Mucosa of descending colon (tissue), 3 donors: ENCODE measurements at places on chromosomes 16 and 17. TPM values are rescaled to one million over a fixed set of nuclear protein-coding genes. Genes with fewer than 3 reads are reported as not detected.

CTRB2 gene
- not detected for total RNA-seq

C1QTNF8 gene
- not detected for total RNA-seq

RPA1 gene
- 75.5 TPM for total RNA-seq

CHST4 gene
- not detected for total RNA-seq

GRCh38 chr17:14050616-14051015 is 18.7 kb upstream of the COX10 start:
- no peak for DNase-seq

DNA sequence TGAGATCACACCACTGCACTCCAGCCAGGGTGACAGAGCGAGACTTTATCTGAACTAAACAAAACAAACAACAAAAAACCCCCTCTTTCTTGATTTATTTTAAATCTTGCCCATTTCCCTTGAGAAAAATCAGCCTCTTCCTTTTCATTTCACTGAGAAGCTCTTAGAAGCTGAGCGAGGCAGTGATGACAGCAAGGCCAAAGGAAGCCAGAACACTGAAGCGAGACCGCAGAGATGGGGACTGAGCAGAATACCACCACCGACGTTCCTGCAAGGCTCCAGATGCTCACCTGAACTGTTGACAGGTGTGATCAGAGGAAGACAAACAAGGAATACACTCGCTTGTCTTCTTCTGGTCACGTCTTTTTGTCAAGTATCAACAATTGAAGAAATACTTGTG is 30.5 kb upstream of the IRF8 start:
- DNase-seq = no peak

DNA sequence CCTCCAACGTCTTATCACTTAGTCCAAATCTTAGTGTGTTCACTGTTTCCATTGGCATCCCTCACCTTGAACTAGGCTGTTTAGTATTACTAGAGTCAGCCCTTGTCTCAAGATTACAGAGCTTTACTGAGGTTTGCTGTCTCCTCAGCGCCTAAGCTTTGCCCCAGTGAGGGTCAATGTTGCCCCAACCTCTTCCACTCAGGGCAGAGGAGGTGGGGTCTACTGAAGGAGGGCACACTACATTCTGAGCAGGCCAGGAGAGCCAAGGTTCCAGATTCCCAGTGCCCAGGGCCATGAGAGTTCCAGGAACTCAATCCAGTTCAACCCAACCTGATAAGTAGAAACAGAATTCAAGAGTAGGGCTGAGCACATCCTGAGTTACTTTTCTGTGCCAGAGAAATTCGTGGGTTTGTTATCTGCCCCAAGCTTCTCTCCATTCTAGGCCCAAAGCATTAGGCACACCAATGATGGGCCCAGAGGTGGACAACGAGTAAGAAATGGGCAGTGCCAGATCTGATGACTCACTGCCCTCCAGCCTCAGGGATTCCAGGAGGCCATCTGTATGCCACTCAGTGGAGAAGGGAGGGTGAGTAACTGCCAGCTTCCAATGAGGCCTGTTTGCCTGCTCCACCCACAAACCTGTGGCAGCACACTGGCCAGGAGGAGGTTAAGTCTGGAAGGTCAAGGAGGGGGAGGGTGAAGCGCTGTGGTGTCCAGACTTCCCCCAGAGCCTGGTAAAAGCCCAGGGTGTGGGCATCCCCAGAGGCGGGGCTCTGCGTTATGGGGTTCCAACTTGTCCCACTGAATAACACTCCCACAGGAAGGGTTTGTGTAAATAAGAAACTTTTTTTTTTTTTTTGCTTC is 8.2 kb downstream of the TUBG2 start:
- peak; percentile 57 for DNase-seq

- DNase-seq = no peak
Observed at GRCh38 chr17:76640550-76641380, 2.8 kb downstream of the ST6GALNAC1 start.

GRCh38 chr17:45991341-45991740 is 7.7 kb upstream of the STH start:
- DNase-seq = no peak

DNA sequence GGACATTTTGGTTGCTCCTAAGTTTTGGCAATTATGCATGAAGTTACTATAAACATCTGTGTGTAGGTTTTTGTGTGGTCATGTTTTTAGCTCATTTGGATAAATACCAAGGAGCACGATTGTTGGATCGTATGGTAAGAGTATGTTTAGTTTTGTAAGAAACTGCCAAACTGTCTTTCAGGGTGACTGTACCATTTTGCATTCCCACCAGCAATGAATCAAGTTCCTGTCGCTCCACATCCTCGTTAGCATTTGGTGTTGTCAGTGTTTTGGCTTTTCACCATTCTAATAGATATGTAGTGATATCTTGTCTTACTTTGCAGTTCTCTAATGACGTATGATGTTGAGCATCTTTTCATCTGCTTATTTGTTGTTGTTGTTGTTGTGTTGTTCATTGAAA is 20.2 kb downstream of the TENT4B start:
- DNase-seq = no peak

DNA sequence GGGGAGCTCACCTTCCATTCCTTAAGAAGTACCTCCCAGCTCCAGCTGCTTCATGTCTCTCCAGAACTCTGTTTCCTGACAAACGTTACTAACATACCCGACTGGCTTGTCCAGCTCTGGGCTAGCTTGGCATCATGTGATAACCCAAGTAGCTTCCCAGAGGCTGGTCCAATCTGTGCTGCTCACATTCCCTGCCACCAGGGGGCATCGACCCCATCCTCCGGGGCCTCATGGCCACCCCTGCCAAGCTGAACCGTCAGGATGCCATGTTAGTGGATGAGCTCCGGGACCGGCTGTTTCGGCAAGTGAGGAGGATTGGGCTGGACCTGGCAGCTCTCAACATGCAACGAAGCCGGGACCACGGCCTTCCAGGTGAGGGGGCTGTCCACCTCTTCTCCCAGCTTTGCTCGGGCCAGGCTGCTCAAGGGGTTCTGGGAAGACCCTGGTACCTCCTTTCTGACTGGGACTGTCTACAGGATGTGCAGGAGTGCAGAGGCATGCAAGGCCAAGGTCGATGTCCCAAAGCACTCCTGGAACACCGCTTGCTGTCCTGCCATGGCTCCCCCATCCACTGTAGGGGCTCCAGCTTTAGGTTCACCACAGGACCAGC is 7.6 kb downstream of the EPX start:
- DNase-seq = peak; percentile 52

GRCh38 chr16:50096791-50097190 is 31.0 kb downstream of the HEATR3 start:
- no peak for DNase-seq

DNA sequence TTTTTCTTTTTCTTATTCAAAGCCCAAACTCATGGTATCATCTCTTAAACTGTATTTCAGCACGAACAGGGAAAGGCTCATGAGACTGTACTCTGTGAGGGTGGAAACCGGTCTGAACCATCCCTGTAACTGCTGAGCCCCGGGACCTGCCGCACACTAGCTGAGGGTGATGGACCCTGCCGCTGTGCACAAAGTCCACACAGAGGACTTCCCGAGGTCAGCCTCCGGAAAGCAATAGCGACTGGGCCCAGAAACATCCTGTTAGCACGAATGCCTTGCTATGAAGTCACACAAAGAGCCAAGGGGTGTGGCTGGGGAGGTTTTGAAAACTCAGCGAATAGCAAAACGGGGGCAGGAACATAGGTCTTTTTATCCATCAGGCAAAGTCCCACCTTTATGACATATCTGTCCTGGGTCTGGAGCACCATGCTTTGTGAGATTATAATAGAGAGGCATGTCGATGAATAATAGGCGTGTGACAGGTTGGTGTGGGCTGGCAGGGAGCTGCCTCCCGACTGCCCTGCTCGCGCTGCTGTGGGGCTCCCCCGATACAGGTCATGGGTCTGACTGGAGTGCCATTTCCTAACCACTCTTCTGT is 33.4 kb downstream of the CDK5R1 start:
- no peak for DNase-seq
